ENCODE measurements at places on chromosomes 3 and 15.

GRCh38 chr3:115571413-115571812 lies 51.9 kb upstream of the GAP43 start:
- DNase-seq, result no peak

DNA sequence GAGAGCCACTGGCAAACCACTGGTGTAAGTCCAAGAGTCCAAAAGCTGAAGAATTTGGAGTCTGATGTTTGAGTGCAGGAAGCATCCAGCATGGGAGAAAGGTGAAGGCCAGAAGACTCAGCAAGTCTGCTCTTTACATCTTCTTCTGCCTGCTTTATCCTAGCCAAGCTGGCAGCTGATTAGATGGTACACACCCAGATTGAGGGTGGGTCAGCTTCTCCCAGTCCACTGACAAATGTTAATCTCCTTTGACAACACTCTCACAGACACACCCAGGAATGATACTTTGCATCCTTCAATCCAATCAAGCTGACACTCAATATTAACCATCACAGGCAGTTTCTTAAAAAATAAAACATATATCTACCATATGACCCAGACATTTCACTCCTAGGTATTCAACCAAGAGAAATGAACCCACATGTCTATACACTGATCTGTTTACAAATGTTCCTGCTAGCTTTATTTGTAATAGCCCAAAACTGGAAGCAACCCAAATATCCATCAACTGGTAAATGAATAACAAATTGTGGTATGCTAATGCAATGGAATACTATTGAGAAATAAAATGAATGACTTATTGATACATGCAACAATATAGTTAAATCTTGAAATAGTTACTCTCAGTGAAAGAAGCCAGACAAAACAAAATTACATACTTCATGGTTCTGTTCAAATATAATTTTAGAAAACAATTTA lies 373.8 kb downstream of the ZNF385D start:
- no peak for DNase-seq

GRCh38 chr3:130529486-130530215 lies 12.7 kb downstream of the COL6A6 start:
- DNase-seq, result no peak

DNA sequence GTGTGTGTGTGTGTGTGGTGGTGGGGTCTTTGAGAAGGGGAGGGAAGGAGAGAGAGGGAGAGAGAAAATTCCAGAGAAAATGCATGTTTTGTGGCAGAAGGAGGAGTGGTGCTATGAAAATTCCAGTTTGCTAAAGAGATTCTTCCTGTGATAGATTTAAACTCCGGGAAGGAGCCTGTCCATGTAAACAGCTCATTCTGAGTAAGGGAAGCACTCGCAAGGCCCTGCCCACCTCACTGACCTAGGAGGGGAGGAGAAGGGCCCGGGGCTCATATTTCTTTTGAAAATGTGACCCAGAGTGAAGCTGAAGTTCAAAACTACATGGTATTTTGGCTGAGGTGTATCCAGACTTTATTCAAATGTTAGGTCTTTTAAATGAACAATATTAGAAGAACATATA lies 41.3 kb downstream of the ADAMTSL3 start:
- no peak for DNase-seq

DNA sequence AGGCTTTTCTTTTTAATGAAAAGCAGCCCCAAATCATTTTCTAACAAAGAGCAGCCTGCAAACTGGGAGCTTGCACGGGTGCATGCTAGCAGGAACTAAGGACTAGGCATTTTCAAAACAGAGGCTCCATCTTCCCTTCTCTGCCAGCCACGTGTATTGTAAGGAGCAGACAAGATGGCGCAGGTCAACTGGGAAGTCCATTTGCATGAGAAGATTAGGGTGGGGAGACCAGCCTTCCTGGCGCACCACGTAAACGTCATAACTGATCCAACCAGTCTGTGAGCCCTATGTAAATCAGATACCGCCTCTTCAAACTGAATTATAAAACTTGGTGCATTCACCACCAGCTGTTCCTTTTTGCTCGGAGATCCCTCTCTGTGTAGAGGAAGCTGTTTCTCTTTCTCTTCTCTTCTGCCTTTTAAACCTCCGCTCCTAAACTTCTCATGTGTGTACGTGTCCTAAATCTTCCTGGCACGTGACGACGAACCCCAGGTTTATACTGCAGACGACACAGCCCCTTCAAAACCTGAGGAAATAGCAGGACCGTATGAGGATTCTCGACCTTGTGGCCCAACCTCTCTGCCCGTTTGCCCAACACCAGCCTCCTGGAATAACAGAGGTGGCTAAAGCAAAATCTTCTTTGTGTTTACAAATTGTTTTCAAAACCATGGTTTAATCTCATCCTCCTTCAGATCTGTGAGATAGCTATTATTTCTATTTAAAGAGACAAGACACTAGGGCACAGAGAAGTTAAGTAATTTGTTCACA lies 26.4 kb upstream of the SLC30A4 start:
- DNase-seq, result no peak

- no peak for DNase-seq
Measured at GRCh38 chr3:42498791-42499477, 3.5 kb upstream of the VIPR1 start.
